ENCODE measurements at places on chromosomes 16 and 17.

GRCh38 chr17:37082311-37082860, 133.6 kb downstream of the AATF start:
- no peak for DNase-seq

DNA sequence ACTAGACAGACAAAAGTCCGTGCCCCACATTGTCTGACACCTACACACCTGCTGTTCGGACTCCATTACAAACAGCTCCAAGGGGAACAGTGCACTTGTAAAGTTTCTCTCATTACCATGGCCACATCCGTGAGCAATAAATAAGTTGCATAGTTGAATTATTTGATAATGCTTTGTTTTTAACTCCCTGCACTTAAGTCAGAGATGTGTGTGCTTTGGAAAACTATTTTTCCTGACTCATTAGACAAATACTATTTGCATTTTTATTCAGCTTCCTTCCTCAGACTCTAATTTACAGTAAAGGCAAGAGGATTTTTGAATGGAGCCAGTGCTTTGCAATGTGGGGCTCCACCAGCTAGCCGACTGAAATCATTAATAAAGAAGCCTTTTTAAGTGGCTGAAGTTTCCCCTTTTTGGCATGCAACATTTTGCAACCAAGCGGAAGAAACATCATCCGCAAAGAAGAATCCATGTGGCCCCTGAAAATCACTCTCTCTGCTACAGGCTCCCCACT, 6.5 kb upstream of the CCL2 start:
- no peak for DNase-seq

DNA sequence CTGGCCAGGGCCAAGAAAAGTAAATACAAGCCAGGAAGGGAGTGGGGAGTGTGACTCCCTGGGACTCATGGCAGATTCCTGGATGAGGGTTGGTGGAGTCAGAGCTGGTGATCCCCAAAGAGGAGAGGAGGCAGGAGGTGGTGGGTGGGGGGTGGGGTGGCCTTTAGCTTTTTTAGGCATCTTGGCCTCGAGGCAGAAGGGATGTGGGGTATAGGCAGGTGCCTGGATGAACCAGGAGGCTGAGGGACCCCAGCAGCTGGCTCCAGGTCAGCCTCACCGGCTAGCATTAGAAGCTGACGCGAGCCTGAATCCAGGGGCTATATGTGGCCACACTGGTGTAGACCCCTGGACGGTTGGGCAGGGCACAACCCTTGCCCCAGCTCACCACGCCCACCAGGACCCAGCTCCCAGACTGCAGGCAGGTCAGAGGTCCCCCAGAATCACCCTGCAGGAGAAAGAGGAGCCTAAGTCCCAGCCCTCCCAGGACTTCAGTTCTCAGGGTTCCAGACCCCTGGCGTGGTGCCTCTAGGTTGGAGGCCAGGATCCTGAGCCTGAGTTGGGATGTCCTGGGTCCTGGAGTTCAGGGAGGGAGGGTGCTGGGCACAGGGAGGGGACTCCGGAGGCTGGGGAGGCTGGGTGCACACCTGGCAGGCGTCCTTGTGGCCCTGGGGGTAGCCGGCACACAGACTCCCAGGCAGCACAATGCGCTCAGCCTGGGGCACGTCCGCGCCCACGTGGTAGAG, 2.8 kb downstream of the PRSS33 start:
- no peak for DNase-seq

DNA sequence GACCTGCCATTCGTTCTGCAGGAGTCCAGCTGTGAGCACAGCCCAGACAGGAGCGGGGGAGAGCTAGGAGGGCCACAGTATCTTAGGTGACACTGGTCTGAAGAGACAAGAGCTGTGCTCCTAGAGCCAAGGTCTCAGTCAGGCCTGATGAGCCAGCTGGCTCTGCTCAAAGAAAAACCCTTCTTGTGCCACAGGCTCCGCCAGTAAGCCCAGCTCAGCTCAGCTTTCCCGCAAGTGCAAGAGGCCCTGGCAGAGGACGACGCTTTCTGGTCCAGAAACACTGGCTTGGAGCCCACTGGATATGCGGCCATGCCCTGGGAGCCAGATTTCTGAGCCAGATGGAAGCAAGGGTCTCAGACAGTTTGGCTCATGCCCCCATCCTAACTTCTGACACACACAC, 23.9 kb downstream of the PEMT start:
- DNase-seq: no peak

DNA sequence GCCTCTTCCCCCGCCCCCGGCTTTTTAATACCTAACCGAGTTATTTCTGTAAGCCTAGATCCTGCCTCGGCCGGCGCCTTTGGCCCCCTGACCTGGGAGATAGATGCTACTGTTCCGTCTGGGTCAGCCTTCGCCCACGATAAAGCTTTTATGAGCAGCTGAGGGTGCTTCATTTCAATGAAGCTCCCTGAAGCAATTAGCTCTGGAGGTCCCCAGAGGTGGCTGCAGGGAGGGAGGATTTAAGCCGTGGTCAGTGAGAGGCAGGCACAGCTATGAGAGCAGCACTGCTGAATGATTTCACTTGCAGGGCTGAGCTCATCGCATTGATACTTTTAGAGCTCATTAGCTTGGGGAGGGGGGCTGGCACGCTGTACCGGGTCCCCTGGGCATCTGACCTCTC, 89.4 kb downstream of the RPA1 start:
- DNase-seq: no peak

DNA sequence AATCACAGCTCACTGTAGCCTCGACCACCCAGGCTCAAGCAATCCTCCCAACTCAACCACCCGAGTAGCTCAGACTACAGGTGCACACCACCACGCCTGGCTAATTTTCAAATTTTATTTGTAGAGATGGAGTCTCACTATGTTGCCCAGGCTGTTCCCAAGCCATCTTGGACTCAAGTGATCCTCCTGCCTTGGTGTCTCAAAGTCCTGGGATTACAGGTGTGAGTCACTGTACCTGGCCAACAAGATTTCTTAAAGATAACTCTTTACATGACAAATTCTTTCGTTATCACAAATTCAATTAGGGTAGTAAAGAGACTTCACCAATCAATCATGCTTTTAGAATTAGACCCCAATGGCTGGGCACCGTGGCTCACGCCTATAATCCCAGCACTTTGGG, 12.4 kb downstream of the PRPSAP1 start:
- no peak for DNase-seq

DNA sequence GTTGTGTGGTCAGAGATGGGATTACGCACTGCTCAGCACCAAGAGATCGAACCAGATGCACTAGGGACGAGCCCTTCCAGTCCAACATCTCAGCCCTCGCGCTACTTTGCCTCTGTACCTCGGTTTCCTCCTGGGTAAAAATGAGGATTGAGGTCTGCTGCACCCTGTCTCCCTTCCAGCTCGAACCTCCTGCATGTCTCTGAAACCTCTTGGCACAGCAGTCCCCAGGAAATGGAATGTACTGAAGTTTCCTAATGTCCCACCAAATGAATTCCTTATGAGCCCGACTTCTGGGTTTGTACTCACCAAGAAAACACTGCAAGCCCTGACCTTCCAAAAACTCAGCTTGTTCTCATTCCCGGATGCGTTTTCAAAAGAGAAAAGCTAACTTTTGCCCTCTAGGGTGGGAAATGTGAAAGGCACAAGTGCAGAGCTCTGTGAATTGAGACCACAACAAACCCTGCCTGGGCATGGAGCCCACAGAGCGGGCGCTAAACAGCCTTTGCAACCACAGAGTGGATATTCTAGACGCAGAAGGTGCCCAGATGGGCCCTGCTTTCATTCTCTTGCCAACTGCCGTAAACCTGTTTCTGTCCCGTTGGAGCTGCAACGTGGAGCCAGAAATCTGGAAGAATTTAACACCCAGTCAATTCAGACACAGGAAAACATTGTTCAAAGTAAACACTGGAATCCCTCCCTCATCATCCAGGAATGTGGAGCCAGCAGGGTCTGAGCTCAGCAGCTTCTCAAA, 10.3 kb downstream of the CDRT4 start:
- no peak for DNase-seq

- DNase-seq: no peak
These were observed 25.6 kb downstream of the MGAT5B start for GRCh38 chr17:76893623-76894334.

- peak; percentile 20 for DNase-seq
These were observed 66.6 kb upstream of the RPH3AL start for GRCh38 chr17:419073-419735.

GRCh38 chr17:8060274-8060673, 21.4 kb downstream of the ALOX15B start:
- peak; percentile 38 for DNase-seq

GRCh38 chr16:52914428-52914827, 138.3 kb downstream of the CHD9NB start:
- DNase-seq: no peak

- DNase-seq: peak; percentile 81
These were observed 15.4 kb upstream of the SPATA32 start for GRCh38 chr17:45277216-45277849.

- no peak for DNase-seq
These were observed 25.9 kb upstream of the TNFRSF13B start for GRCh38 chr17:16997514-16998429.

- no peak for DNase-seq
These were observed 2.1 kb downstream of the PRKCA start for GRCh38 chr17:66304304-66305174.

- no peak for DNase-seq
These were observed 5.5 kb upstream of the RPTOR start for GRCh38 chr17:80539022-80539641.

- no peak for DNase-seq
These were observed at the start of gene PRR15L for GRCh38 chr17:47957591-47958490. PRR15L (minus strand) TSS chr17:47957883; CDS start chr17:47953234, 4,649 bp downstream.

DNA sequence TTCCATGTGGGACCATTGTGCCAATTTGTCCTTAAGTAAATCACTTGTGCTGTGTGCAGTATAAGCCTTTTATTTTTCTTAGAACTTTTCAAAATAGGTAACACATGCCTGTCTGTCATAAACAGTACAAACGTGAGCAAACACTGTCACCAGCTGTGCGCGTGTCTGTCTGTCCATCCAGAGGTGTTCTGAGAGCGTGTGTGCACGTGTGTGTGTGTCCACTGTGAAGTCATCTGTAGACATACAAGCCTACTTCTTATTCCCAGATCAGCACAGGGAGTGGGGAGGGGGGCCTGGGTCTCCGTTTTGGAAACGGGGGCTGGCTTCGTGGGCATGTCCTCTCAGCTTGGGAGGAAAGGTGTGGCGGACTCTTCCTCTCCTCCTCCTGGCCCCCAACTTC, 9.4 kb downstream of the TMEM235 start:
- no peak for DNase-seq

DNA sequence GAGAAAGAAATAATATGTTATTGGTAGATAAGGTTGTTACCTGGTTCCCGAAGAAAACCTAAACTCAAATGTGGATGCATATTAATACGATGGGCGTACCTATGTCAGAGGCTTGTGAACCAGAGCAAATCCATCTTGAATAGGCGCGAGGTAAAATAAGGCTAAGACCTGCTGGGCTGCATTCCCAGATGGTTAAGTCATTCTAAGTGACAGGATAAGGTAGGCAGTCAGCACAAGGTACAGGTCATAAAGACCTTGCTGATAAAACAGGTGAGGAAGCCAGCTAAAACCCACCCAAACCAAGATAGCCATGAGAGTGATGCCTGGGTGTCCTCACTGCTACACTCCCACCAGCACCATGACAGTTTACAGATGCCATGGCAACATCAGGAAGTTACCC, 1400.1 kb downstream of the CDH8 start:
- no peak for DNase-seq

- DNase-seq: no peak
These were observed 132.2 kb upstream of the CDC42EP4 start for GRCh38 chr17:73444021-73444420.

Measured in stimulated activated naive CD4-positive, alpha-beta T cell treated with Interleukin-2 at 50 U/mL for 16 hours (primary cell).